ENCODE measurements at places on chromosomes 2 and 18. TPM values are rescaled to one million over a fixed set of nuclear protein-coding genes. Genes with fewer than 3 reads are reported as not detected.

Gene WDR7
- total RNA-seq, result 44.3 TPM

DNA sequence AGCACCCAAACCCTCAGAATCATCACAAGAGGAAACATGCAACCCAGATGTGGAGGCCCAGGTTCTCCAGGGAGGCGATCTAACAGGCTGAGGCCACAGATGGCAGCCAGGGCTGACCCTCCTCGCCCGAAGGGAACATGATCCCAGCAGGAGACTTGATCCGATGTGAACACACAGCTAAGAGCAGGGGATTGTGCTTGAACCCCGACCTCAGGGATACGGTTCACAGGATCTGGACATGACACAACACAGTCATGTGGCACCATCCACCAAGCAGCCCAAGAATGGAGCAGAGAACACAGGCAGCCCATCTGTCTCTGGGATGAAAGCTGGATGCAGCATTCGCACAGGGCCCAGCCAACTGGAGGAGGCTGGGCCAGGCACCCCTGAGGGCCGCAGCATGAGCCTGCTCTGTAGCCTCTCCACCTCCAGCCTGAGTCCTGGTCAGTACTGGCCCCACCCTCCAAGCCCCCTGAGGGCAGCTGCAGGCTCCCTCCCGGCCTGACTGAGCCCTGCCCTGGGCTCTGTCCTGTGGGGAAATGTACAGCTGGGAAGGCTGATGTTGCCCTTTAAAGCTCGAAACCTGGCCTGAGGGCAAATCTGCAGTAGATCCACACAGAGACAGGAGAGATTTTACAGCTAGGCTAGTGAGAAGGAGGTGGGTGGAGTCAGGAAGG lies 39.0 kb downstream of the AQP12A start:
- DNase-seq, result no peak

GRCh38 chr2:1708476-1709334 lies 35.6 kb downstream of the PXDN start:
- DNase-seq, result no peak

DNA sequence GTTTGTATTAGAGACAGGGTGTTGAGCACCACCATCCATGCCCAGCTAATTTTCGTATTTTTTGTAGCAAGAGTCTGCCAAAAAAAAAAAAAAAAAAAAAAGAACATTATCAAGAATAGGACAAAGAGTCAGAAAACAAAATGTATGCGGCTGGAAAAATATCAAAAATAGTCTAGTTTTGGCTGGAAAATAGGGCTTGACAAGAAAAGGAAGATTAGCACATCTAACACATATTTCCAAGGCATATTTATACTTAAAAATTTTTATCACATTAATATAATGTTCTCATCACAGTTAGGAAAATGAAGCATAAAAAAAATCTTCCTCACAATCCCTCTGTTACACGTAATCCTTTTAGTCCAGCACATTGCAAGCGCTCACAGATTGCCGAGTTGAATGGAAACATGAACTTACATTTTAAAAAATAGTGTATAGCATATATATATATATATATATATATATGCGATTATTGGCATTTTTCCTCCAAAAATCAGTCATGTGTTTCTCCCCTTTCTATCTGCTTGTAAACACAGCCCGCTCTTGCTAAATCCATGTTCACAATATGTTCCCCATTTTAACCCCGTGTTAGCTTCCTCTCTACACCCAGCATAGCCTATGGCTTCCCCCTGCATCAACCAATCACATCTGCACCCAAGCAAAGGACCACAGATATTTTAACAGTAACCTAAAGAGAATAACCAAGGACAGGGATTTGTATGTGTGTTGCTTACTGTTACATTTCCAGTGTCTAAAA lies 183.0 kb downstream of the AFF3 start:
- no peak for DNase-seq

DNA sequence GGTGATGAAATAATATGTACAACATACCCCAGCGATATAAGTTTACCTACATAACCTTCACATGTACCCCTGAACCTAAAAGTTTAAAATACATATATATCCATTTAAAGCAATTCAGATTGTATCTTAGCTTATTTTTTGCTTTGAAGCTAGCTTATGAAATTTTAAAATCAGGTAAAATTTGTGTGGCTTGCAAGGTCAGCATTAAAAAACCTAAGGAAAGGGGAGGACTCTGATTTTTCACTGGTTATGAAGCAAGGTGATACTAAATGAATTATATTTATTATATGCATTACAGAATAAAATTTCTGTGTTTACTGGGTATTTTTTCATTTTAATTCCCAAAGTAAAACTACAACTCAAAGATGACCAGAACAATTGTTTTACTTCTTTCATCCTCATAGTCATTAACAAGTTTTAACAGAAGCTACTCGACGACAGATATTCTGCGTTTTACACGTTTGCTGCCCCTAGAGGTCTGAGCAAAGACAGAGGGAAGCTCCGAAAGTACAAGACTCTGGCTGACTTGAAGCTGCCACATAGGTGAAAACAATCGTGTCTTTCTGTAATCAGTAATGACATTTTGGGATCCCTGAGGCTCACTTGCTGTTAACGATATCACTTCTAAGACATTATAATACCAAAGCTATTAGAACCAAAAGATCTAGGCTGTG lies 17.1 kb downstream of the PKP4 start:
- DNase-seq, result no peak

Gene POLR1A
- 34.5 TPM for total RNA-seq

GRCh38 chr18:54181856-54182602 lies 42.4 kb downstream of the MBD2 start:
- DNase-seq, result no peak

DNA sequence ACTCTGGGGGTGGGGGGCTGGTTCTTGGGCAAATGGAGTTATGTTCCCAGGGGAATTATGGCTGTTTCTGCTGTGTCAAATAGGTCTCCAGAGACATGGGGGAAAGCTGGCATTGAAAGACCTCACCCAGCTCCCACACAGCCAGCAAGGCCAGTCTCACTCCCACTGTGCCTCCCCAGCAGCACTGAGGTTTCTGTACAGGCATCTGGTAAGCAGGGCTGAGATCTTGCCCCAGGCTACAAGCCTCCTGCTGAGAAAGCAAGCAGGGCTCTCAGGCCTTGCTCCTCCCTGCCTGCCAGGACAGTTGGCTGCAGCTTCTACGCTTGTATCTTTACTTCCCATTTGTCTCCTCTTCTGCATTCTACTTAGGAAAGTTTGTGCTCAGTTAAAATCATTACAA lies 50.5 kb upstream of the FHOD3 start:
- no peak for DNase-seq

GRCh38 chr2:71102981-71103681 lies 26.9 kb downstream of the MCEE start:
- no peak for DNase-seq

Gene CRYGD
- total RNA-seq, result not detected

Gene CD8B2
- total RNA-seq, result not detected

Gene MALL
- 0.19 TPM for total RNA-seq

DNA sequence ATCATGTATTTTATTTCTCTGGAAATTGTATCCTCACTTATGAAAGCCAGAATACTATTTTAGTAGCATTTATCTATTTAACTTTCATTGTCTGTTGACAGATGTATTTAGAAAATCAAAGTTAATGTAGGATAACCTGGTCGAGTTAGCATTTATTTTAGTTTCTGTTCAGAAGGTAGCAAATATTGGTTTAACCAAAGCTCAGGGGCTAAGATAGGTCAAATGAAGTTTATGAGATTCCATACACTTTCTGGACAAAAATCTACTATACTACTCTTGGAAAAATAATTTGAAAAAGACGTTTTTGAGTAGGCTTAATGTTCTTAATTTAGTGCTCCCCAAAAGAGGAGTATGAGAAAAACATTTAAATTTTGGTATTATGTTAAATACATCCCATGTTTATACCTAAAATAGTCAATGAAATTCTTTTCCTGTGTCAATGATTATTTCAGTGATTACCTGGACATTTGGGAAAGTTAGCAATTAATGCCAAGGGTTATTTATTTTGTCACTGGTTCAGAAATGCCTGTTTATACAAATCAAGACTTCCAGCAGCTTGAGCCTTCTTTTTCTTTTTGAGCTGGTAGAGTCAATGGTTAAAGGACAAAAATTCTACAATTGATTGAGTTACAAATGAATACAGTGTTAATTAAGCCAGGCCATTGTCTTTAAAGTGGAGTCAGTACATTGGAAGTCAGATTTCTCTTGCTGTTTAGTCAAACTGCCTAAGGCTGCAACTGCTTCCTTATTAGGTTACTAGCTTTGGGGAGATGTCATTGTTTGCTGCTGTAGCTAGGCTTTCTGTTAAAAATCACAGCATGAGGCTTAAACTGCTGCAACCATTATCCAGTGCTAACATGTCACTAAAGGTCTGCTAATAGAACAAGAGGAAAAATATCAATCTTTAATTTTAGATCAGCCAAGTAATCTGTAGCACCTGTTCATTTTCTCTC lies 182.3 kb downstream of the CAMKMT start:
- DNase-seq, result no peak

- DNase-seq, result no peak
These were observed 646.6 kb downstream of the NRXN1 start for GRCh38 chr2:50385349-50385748.

DNA sequence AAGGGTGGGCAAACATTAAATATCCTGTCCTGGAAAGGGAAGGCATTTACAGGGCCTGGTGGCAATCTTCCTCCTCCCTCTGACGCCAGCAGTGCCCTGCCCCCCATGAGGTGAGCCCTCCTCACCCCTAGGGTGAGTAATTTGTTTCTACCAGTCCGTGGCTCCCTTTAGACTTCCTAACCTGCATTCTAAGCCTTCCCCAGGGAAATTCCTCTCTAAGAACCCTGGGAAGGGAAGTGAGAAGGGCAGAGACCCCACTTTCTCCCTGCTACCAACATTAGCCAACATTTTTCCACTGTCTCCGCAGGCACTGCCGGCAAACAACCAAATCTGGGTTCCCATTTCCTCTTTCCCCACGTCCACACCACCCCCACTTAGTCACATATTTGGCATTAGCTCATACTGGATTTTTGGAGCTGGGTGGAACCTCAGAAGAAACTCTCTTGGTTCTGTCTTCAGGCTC lies 69.3 kb downstream of the NRP2 start:
- no peak for DNase-seq

GRCh38 chr18:14089781-14090180 lies 42.5 kb downstream of the ZNF519 start:
- no peak for DNase-seq

DNA sequence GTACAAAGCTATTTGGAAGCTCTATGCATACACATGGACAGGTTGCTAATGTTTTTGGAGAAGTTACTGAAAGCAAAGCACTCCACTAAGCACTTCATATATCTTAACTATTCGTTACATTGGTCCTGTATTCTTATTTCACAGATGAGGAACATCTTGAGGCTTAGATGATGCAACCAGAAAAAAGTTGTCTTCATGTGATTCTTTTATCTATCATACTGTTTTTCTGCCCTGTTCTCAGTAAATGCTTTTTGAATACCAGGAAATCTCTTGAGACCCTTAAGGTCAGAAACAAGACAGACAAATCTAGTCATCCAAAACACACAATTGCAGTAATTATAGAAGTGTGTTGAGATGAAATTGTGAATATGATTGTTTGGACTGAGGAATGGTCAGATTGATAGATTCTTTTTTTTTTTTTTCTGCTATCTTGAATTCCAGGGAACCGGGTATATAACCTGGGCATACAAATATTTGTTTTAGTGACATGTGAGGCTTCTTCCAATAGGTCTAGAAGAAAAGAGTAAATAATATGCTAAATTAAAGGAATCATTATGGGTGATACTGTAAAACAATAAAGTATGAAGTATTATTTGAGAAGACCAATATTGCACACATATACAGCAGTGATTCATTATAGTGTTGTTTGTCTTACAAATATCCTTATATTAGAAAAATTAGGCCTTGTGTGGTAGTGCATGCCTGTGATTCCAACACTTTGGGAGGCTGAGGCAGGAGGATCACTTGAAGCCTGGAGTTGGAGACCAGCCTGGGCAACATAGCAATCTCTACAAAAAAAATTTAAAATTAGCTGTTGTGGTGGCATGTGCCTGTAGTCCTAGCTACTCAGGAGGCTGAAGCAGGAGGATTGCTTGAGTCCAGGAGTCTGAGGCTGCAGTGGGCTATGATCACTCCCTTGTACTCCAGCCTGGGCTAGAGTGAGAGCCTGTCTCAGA lies 33.7 kb downstream of the EHBP1 start:
- DNase-seq, result no peak

DNA sequence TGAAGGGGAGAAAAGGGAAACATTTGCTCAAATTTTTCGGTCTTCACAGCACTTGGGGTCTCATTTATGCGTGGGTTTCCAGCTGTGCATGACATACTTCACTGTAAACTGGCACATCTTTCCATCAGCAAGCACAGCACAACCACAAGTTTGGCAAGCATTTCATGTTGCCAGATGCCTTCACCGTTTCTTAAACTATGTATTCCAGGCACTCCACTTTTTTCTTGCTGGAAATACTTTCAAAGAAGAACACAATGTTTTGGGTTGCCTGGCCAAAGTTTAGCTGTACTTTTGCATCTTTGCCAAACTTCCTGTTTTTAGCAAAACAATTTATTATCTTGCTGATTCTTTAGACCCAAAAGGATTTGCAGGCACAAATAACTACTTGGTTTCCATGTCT lies 194.6 kb upstream of the MEIS1 start:
- no peak for DNase-seq

GRCh38 chr18:79480171-79481045 lies 84.7 kb downstream of the NFATC1 start:
- DNase-seq, result no peak

Gene KCNK3
- total RNA-seq, result not detected

DNA sequence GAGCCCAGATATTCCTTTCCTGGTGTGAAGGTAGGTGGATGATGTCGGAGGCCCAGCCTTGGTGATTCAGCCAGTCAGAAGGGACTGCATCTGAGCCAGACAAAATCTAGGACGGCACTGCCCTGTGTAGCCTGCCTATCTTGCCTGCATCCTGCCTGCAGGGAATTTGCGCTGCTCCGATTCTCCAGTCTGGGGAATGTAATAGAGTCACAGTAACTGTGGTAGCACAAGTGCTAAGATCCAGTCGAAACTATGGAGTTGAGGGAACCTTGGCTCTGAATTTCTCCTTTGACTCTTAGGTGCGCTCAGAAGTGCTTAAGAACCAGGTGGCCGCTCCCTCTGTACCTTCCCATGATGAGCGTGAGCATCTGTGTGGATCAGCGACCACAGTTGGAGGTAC lies 15.9 kb downstream of the IL36B start:
- no peak for DNase-seq

DNA sequence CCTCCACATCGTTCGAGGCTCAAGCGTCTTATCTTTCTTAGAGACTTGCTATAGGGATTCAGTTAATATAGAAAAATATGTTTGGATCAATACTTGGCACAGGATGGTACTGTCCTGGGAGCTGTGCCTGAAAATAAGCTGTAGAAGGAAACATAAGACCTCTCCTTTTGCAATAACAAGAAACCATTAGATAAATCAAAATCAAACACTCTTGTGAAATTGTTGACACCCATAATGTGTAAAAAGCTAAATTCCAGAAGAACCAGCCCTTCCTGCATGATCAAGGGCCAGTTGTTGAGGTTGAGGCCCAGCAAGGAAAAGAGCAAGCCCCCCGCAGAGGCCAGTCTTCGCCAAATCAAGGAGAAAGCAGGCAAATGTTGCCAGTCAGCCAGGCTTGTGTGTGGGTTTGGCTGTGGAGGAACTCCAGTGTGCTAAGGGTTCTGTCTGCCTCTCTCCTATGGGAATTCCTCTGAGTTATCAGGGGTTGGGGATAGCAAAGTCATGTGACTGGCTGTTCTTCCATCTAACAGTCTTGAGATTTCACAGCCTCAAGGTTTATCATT lies 185.7 kb downstream of the ACKR3 start:
- DNase-seq, result no peak

GRCh38 chr18:36195427-36196122 lies 8.3 kb downstream of the MOCOS start:
- no peak for DNase-seq

- DNase-seq, result no peak
These were observed 88.7 kb upstream of the LCLAT1 start for GRCh38 chr2:30358351-30358750.

- DNase-seq, result no peak
These were observed 1481.1 kb upstream of the ACVR2A start for GRCh38 chr2:146363731-146364130.

Measured in activated CD4-positive, alpha-beta T cell treated with anti-CD3 and anti-CD28 coated beads, Interleukin-2, amount 10 ng/mL, durations not matched to agents 7 days and 5 days (primary cell).